ENCODE measurements at places on chromosomes 1 and 21.

GRCh38 chr1:230500063-230500462, 73.9 kb upstream of the PGBD5 start:
- DNase-seq = no peak

DNA sequence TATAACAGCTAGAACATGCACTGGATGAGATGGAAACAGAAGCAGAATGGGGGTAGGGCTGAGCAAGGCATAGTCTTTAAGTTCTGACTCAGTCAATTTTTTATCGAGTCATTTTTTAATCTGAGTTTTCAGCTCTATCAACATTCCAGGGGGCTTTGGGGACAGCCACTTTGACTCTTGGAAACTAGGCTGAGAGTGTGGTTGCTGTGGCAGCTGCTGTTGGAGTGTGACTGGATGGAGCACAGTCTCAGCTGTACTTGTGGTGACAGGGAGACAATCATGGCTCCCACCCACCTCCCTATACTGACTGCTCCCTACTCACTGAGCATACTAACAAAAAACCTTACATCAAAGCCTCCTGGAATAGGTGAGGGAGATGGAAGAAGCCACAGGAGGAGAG, 25.0 kb downstream of the GJA5 start:
- no peak for DNase-seq

DNA sequence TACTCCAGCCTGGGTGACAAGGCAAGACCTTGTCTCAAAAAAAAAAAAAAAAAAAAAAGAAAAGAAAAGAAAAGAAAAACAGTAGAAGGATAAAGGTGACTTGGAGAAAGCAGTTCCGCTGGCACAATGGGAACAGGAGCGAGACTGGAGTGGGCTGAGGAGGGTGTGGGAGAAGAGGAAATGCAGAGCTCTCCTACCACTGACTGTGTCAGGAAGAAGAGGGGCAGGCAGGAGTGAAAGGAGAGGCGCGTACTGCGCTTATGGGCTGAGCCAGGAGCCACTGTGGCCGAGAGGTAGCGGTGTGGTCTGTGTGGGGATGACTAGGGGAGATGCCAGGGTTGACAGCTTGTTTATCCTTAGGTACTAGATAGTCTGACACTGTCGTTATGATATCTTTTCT, 6.4 kb upstream of the PROK1 start:
- DNase-seq = no peak

GRCh38 chr1:94660994-94661393, 119.4 kb upstream of the F3 start:
- no peak for DNase-seq

DNA sequence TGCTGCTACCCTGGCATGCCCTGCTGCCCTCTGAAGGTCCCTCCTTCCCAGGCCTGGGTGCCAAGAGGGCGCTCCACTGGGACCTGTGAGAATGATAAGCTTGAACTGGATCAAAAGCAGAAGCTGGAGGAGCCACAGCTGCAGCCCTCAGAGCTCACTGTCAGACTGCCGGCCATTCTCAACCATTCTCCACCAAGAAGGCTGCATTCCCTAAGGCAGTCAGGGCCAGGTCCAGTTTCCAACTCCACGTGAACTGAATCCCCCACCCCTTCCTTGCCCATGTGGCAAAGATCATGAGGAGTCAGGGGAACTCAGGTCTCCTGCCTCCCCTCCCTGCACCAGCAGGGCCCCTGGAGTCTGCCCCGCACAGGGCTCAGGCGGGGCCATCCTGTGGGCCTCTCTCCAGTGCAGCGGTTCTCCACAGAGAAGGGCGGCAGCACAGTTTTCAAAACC, 19.5 kb downstream of the SLC1A7 start:
- no peak for DNase-seq

DNA sequence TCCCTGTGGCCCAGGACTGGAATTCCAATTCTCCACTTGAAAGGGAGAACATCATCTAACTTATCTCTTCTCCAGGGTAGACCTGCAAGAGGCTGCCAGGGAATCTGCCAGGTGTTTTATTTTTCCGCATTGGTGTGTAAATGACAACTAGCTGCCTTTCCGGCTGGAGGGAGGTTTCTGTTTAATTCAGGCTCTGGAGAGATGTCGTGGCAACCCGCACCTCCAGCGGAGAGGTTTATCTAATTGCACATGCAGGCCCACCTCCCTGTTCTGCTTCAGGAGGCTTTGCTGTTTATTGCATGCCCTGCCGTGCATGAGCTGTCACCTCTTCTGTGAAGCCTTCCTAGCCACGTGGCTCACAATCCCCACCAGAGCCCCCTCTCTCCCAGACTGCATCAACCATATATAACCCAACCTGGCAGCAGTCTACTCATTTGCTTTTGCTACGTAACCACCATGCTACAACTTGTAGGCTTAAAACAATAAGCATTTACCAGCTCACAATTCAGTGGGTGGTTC, 151.6 kb downstream of the C1orf94 start:
- no peak for DNase-seq

GRCh38 chr1:245469006-245469405, 314.2 kb downstream of the KIF26B start:
- no peak for DNase-seq

DNA sequence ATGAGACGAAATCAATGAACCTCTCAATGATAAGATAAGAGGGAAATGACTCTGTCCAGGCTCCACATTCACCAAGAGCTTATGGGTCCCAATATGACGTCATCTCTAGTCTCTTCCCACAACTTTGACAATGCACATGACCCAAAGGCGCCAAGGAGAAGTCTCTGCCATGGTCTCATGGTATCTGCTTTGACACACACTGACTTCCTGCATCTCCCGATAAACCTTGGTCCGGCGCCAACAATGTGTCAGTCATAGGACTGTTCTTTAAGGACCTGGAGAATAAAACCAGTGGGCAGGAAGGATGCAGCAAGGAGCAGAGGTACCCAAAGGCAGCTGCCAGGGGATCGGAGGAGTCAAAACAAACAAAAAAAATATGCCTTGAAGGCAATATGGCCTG, 46.9 kb upstream of the TMEM51 start:
- DNase-seq = no peak

GRCh38 chr1:232463225-232463624, 166.7 kb downstream of the SIPA1L2 start:
- no peak for DNase-seq

DNA sequence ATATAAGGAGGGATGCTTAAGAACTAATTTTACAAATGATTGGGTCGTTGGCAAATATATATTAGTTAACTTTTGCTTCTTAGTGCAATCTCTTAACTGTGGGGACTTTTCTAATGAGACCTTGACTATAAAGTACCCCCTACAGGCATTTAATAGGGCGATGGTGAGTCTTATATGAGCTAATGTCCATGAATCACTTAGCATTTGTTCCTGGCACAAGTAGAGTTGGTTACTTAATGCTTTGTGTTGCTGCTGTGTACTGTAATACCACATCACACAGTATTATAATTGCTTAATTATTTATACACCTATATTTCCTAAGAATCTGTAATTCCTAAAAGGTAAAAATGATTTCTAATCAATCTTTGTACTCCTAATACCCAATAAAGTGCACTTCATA, 25.3 kb upstream of the TMCO1 start:
- DNase-seq = no peak

- no peak for DNase-seq
Observed at GRCh38 chr1:25668931-25669573, 52.5 kb downstream of the MAN1C1 start.

DNA sequence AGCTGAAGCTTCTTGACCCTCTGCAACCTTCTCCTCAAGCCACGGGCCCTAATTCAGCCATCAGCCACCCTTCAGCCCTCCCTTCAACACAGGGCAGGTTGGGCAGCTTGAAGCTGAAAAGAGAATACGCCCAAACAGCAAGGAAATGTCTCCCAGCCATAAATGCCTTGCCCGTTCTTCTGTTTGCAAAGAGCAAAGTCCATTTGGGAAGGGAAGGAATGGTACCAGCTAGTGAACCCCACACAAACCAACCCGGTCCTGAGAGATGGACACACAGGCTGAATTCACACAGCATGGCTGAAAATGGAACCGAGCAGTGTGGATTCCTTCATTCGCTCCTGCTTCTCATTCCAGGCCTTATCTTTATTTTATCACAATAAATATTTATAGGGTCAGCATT, 11.5 kb downstream of the PLEKHA6 start:
- DNase-seq = no peak

- no peak for DNase-seq
Observed at GRCh38 chr1:176448340-176448739, 14.6 kb upstream of the PAPPA2 start.

- DNase-seq = no peak
Observed at GRCh38 chr1:91075233-91076135, 53.6 kb upstream of the ZNF644 start.

DNA sequence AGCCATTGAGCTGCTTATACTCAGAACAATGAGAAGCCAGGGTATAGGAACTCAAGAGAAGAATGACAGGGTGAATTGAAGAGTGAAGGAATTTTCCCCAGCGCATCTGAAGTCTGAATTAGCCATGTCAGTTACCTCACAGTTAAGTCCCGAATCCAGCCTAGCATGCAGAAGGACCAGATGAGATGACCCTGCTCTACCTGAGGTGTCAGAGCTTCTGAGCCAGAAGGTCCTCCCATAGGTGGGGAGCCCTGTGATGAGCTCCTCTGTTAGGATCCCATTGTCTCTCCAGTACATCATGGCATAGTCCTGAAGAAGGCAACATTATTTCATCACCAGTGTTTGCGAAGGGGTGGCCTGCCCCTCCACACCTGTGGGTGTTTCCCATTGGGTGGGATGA, 68.2 kb downstream of the OVGP1 start:
- DNase-seq = no peak

DNA sequence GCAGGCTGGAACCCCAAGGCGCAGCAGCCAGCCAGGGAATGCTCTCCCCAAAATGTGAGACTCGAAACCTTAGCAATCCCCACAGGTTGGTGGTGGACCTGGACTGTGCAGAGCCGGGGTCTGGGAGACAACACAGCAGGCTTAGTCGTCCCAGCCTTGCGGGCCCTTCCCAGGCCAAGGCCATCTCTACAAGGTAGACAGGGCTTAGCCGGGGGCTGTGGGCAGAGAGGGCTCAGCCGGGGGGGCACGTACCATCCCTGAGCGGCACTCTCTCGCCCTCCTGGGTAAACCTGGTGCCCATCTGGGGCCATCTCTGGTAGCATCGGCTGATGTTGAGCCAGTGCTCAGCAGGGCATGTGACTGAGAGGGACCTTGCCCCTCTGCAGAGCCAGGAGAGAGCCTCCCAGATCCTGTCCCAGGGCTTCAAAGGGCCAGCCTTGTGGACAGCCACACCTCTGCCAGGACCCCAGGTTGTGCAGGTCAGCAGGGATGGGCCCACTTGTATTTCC, 2.2 kb upstream of the ACTRT2 start:
- DNase-seq = no peak

DNA sequence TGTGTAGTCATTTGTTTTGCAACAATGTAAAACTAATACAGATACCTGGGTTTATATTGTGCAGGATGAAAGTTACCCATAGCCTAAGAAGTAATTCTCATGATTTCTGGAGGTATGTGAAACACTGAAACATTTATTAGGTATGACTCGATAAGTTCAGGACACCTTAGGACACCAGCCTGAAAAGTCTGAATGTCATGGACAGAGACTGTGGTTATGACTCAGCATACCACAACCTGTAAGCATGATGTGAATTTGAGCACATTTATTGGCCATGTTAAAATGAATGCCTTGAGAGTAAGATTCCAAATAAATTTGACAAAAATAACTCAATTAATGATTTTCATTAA, 1471.7 kb upstream of the B3GALT2 start:
- no peak for DNase-seq

GRCh38 chr1:160623227-160623633, 23.6 kb downstream of the SLAMF1 start:
- no peak for DNase-seq

DNA sequence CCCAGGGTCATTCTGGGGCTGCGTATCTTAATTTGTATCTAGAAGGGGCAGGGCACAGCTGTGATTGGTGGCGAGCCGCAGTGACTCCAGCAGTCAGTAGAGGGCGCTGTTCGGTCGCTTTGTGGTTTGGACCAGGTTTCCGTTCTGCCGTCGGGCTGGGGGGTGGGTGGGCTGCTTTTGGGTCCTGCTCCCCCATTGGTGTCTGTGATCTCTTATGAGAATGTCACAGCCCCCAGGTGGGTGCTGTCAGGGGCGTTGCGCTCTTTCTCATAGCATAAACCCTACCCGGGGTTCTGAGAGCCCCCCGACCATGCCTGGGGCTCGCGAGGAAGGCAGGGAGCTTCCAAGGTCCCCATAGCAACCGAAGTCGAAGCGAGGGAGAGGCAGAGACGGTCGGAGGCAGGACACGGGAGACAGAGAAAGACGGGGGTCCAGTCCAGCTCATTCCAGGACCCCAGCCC, 5.4 kb downstream of the TFF3 start:
- DNase-seq = peak; percentile 92

GRCh38 chr1:178869119-178869697, 1.7 kb downstream of the ANGPTL1 start:
- DNase-seq = peak; percentile 4

DNA sequence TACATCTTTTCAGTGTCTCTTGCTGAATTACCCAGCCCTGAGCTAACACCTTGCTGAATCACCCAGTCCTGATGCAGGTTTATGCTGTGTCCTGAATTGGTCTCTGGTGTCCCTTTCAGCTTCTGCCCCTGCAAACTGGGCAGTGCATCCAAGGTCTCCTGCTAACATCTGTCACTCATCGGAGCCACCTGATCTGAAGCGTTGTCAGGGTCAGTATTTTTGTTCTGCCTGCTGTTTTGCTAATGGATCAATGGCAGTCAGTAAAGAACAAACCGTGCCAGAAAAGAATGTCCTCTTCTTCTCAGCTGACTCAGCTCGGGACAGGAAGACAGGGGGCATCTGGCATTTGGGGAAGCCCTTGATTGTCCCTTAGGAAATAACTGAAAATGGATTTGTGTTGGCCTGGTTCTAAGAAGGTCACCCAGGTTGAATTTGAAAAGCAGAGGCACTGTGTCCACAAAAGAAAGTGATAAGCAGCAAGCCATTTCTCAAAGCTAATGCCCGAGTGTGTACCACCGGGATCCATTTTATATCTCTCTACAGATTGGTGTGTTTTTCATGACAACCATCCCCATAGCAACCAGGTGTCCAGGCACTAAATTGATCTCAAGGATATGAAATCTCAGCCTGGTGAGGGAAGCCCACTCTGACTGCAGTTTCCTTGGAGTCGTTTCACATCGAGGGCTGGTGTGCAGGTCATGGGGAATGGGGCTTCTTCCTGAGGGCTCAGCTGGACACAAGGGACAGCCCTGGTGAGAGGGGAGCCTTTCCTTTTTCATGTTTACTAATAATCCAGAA, 109.7 kb upstream of the IRF2BP2 start:
- DNase-seq = no peak

DNA sequence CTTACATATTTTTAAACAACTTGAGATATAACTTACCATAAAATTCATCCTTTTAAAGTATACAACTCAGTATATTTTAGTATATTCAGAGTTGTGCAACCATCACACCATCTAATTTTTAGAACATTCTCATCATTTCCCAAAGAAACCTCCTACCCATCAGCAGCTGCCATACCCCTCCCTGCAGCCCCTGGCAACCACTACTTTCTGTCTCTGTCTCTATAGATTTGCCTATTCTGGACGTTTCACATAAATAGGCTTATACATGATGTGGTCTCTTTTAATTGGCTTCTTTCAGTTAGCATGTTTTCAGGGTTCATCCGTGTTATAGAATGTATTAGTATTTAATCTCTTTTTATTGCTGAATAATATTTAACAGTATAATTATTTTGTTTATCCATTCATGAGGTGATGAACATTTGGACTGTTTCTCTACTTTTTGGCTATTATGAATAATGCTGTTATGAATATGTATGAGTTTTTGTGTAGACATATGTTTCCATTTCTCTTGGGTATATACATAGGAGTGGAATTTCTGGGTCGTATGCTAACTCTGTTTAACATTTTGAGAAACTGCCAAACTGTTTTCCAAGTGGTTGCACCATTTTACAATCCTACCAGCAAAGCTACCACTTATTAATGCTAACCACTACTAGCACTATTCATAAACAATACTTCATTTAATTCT, 29.5 kb downstream of the WDR26 start:
- DNase-seq = no peak
